ENCODE measurements at places on chromosomes 16 and 17. TPM values are rescaled to one million over a fixed set of nuclear protein-coding genes. Genes with fewer than 3 reads are reported as not detected.

The NPIPB13 gene
- total RNA-seq = 20.0 TPM

The C16orf87 gene
- 40.8 TPM for total RNA-seq

The FXR2 gene
- total RNA-seq = 59.5 TPM

The TNK1 gene
- total RNA-seq = 4.9 TPM

The FBXW10 gene
- total RNA-seq = not detected

The HEATR9 gene
- total RNA-seq = not detected
